ENCODE measurements at places on chromosomes 3 and 15.

DNA sequence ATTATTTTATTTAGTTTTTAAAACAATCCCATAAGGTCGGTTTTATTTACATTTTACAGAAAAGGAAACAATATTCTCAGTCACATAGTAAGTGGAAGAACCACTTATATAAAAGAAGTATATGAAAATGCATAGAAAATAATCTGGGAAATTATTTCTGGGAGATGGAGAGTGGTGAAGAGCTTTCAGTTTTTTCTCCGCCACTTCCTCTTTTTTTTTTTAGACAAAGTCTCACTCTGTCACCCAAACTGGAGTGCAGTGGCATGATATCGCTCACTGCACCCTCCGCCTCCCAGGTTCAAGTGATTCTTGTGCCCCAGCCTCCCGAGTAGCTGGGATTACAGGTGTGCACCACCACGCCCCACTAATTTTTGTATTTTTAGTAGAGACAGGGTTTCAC is 21.2 kb downstream of the RAD51 start:
- no peak for DNase-seq

DNA sequence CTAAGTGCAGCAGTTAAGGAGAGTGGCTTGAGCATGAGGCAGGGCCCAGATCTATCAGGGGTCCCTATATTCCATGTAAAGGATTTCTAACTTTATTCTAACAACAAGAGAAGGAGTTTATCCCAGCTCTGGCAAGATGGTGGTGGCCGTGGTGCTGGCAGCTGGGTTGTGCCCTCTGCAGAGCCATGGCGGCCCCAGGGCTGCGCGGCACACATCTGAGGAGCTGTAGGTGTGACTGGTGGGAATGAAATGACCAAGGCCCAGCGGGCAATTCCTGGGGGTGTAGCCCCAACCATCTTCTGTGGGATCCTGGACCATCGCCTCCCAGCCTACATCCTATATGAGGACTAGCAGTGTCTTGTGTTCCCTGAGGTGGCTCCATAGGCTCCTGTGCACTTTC is 263.5 kb downstream of the CNTN4 start:
- DNase-seq: no peak

DNA sequence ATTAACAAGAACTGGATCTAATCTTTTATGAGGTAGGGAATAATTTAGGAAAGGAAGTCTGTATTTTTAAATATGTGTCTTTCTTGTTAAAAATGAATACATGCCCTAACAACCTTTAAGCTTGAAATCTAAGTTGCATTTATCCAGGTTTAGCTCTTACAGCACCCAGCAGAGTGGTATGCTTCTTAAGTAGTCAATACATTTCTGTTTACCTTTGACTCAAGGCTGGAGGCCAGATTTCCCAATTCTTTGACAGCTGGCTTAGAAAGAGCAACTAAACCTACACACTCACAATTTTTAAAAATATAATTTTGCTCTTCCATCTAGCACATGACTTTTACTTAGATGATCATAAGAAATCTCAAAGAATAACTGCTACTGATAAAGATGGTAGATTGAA is 148.9 kb downstream of the DPH6 start:
- no peak for DNase-seq

GRCh38 chr3:106281221-106281620 is 412.4 kb upstream of the CBLB start:
- no peak for DNase-seq

GRCh38 chr3:158205994-158206393 is 96.1 kb downstream of the RSRC1 start:
- no peak for DNase-seq

DNA sequence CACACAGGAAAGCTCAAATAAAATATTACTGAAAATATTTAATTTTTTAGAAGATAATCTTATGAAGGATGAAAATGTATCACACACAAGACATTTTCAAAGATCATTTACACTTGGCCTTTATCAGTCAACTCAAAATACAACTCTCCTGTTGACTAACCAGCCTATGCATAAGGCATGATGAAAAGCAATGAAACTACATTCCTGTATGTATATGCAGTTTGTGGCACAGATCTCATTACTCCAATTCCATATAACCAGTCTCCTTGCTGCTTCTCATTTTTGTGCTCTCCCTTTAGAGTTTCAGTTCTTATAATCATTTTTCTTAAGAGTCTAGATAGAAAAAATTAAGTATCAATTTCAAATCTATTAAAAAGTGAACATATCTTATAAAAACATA is 25.8 kb downstream of the AQR start:
- DNase-seq: no peak

- DNase-seq: no peak
These were observed 25.1 kb upstream of the CTXND1 start for GRCh38 chr15:80277147-80277546.

GRCh38 chr3:61154457-61155198 is 96.6 kb downstream of the FHIT start:
- no peak for DNase-seq

DNA sequence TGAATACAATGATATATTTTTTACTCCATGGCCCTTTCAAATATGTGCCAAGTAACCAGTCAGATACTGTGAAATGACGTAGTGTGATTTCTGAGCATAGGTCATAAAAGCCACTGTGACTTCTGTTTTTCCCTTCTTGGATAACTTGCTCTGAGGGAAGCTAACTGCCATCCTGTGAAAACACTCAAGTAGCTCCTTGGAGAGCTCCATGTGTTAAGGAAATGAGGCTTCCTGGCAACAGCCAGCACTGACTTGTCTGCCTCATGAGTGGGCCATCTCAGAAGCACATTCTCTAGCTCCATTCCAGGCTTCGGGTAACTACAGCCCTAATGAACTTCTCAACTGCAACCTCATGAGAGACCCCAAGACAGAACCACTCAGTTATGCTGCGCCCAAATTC is 9.5 kb upstream of the CCDC80 start:
- DNase-seq: no peak

- no peak for DNase-seq
These were observed 4.1 kb downstream of the ADCY5 start for GRCh38 chr3:123444744-123445143.

DNA sequence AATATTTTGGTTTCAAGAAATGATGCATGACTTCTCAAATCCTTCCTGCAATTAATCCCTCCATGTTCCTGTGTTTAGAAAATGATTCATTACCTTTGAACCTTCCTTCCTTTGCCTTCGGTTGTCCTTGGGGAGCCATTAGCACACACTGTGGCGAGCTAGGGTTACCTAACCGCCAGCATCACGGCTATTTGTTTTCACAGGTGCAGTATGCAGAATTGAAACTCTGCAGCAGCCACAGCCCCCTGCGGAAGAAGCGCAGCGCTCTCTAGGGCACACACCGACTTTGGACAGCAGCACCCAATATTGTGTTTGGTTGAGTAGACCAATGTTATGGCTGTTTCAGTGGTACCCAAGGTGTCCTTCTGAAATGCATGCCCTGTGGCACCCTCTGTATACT is 247.4 kb downstream of the MCTP2 start:
- no peak for DNase-seq

- no peak for DNase-seq
These were observed 265.5 kb upstream of the ATP10A start for GRCh38 chr15:26128611-26129140.

GRCh38 chr3:113405180-113405579 is 36.1 kb downstream of the CFAP44 start:
- DNase-seq: no peak

DNA sequence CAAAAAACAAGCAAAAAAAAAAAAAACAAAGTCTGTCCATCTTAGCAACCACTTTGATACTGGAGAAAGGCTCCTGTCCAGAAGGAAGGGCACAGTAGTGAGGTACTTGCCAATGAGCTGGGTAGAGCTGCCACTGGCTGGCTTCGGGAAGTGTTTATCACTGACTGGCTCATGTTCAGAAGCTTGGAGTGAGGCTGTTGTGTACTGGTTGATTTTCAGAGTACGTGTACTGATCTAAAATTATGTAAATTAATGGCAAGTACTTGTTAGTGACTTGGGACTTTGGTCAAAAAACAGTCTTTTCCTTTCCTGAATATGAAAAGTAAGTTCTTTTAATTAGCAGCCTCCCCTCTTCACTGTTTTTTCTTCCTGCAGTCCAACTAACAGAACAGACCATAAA is 979 bp upstream of the ZNF621 start:
- no peak for DNase-seq

GRCh38 chr3:143337387-143337786 is 217.8 kb downstream of the CHST2 start:
- no peak for DNase-seq

- no peak for DNase-seq
These were observed 37.2 kb downstream of the CCDC54 start for GRCh38 chr3:107414325-107414964.

DNA sequence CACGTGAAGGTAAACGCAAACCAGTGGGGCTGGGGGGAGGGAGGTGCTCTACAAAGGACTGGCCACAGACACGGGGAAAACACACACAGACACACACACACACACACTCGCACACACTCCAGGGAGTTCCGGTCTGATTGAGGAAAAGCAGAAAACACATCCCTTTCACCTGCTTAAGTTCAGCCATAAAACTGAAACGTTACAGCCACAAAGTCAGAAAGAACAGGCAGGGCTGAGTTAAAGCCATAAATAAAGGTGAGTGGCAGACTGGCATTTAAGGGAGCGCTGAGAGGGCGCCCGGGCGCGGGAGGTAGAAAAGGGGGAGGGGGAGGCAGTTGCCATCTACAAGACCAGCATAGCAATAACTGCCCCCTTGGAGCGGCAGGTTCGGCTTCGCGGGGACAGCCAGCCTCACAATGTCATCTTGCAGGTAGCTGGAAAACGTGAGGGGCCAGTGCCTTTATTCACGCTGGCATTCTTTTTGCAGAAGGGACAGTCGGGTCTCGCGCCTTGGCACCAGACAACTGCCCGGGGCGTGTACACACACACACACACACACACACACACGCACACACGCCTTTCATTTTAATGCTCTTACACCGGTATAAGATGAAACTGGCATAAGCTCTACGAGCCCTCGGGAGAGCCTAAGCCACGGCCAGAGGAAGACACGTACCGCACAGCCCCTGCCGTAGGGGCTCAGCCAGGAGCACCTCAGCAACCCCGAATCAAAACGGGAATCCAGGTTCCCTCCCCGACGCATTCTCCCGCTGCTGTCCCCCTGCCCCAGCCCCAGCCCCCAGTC is 866 bp downstream of the TNIK start:
- peak; percentile 72 for DNase-seq

- no peak for DNase-seq
These were observed 102.2 kb downstream of the CTNNB1 start for GRCh38 chr3:41301548-41301947.

DNA sequence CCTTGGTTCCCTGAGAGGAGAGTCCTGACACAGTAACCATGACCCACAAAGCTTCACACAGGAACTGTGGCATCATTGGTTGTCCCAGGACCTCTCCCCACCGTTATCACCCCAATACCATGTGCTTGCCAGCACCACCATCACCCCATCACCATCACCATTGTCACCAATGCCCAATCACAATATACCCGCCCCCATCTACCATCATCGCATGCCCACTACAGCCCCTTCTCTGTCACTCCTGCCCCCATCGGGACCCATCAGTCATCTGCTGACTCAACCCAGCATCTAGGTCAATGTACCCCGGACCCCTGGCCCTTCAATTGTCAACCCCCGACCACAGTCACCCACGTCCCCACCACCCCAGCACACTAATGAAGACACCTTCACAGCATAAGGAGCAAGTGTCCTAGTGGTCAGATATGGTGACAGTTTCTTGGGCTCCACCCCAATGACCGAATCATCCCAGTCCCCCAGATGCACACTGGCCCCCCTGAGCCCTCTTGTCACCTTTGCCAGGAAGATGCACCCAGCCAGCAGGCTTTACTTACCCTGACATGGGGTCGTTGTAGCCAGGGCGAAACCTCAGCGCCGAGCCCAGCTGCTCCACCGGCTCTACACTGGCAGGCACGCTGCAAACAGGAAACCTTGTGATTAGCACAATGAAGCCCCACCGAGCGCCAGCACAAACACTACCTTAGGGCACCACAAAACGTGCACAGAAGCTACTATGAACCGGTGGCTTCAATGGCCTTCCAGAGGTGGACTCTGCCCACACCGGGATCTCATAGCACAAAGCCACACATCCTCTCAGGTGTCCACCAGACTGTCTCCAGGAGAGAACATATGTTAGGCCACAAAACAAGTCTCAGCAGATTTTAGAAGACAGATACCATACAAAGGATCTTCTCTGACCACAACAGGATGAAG is 25.1 kb downstream of the SHISA5 start:
- DNase-seq: peak; percentile 65

GRCh38 chr3:66270701-66271100 is 49.9 kb downstream of the SLC25A26 start:
- DNase-seq: no peak

- DNase-seq: no peak
These were observed 29.8 kb downstream of the OXNAD1 start for GRCh38 chr3:16294844-16295243.

DNA sequence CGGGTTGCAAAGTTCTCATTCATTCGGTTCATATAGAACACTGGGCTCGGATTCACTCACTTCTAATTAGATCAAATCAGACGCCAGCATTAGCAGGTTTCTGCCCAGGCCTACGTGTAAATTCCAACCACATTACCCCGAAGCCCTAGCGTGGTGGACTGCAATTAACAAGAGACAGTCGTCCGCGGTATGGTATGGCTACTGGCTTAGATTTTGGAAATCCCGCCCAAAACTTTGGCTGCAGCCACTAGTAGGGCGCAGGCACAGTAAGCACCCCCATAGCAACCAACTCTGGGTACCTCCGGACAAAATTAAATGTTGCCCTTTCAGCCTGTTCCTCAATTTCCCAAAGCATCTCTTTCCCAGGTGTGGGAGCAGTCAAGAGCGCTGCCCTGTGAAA is 771 bp downstream of the RARRES1 start:
- DNase-seq: no peak

DNA sequence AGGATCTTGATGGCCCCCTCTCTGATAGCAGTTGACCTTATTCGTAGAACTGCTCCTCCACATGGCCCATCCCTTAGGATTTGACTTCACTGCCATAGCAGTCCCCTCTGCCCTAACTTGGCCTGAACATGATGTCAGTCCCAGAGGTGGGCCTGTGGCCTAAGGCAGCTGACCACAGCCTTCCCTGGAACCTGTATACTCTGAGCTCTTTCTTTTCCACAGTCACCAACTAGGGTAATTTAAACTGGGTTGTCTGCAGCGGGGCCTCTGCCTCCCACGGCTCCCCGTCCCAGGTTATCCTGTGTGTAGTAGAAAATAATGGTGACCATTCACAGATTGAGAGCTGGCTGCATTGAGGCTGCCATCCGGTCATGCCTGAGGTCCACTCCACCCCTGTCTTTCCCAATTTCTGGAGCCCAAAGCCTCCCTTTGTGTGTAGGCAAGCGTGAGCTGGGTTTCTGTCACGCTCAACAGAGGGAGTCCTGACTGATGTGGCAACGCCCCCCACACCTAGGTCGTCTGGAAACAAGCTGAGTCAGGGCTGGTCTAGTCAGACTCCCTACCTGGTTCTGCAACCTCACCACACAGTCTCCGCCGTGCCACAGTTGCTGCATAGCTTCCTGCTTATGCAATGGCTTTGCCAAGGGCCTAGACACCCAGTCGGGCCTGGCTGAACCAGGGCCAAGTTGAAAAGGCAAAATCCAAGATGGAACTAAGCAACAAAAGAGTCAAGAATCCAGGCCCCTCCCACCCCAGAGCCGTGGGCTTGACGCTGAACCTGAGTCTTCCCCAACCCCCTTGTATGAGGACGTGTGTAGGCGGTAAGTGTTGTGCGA is 284.5 kb downstream of the XXYLT1 start:
- no peak for DNase-seq

- no peak for DNase-seq
These were observed 67.2 kb downstream of the UNC13C start for GRCh38 chr15:54045397-54045796.

- no peak for DNase-seq
These were observed 364.2 kb downstream of the RBMS3 start for GRCh38 chr3:29644956-29645636.

GRCh38 chr3:190810957-190811356 is 51.5 kb downstream of the GMNC start:
- DNase-seq: no peak

All from T-cell (primary cell).